Mucosa of gallbladder (tissue), 1 donor: ENCODE measurements at places on chromosomes 16 and 17.
A peak's percentile ranks its signal among the peaks of the same experiment; 100 is the strongest.

DNA sequence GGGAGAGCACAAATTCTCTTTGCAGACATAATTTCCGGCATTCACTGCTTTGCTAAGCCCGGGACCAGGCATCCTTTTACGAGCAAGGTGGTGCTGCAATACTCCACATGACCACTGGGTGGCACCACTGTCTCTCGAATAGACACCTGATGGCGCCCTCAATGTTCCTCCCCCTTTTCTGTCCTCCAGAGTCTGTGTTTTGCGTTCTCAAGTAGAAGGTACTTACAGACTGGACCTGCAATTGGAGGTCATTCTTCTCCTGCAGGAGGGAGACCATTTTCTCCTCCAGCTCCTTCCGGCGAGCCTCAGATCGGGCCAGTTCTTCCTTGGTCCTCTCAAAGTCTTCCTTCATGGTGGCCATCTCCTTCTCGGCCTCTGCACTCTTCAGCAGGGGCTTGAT is 45.2 kb downstream of the MYH13 start:
- peak; percentile 85 for DNase-seq

DNA sequence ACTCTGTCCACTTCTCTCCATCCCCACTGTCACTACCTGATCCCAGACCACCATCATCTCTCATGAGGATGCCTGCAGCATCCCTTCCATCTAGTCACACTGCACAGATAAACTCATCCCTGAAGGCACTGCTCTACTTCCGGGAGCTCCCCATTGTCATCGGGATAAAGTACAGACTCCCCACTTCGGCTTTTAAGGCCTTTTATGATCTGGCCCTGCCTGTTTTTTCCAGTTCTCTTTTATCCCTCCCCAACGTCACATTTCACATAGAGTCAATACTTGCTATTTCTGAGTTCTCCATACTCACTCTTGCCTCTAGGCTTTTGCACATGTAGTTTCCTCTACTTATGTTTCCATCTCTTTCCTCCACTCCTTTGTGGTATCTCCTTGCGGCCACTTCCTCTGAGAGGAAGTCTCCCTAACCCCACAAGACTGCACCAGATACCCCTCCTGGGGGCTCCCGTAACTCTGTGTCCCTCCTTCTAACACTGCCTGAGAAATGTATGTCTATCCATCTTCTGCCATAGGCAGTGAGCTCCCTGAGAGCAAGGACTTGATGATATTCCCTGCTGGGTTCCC is 66.9 kb downstream of the COPRS start:
- DNase-seq: no peak

GRCh38 chr17:78859051-78859450 is 18.4 kb upstream of the USP36 start:
- no peak for DNase-seq

GRCh38 chr17:50689956-50690886 is 17.5 kb downstream of the ANKRD40 start:
- DNase-seq: no peak

- DNase-seq: no peak
Measured at GRCh38 chr17:83083368-83084201, 4.2 kb downstream of the METRNL start.

DNA sequence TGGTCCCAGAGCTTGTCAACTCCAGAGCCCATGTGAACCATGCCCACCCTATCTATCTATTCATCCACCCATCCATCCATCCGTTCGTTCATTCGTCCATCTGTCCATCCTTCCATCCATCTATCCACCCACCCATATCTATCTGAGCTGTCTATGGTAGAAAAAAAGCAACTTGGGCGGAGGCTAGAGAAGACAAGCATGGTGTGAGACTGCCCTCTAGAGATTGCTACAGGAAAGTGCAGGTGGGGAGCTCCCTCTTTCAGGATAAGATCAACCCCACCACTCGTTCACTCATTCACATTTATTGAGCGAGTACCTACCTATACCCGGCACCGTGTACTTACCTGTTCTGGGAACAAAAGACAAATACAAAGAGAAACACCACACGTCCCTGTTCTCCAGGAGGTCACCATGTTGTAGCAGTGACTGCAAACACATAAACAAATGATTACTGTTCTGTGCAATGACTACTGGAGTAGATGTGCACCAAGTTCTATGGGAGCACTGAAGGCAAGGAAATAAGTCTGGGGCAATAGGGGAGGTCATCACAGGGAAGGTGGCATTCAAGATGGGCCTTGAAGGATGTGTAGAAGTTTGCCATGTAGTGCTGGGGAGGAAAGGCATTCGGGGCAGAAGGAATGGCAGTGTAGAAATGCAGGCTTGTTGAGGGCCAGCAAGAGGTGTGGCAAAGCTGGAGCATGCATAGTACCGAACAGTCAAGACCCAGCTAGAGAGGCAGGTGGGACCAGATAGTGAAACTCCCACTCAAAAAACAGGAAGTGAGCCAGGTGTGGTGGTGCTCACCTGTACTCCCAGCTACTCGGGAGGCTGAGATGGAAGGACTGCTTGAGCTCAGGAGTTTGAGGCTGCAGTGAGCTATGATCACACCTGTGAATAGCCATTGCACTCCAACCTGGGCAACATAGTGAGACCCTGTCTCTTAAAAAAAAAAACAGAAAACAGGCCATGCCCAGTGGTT is 13.4 kb upstream of the ATP5MC1 start:
- peak; percentile 55 for DNase-seq

GRCh38 chr16:84566545-84567257 is 51.2 kb downstream of the COTL1 start:
- DNase-seq: no peak

DNA sequence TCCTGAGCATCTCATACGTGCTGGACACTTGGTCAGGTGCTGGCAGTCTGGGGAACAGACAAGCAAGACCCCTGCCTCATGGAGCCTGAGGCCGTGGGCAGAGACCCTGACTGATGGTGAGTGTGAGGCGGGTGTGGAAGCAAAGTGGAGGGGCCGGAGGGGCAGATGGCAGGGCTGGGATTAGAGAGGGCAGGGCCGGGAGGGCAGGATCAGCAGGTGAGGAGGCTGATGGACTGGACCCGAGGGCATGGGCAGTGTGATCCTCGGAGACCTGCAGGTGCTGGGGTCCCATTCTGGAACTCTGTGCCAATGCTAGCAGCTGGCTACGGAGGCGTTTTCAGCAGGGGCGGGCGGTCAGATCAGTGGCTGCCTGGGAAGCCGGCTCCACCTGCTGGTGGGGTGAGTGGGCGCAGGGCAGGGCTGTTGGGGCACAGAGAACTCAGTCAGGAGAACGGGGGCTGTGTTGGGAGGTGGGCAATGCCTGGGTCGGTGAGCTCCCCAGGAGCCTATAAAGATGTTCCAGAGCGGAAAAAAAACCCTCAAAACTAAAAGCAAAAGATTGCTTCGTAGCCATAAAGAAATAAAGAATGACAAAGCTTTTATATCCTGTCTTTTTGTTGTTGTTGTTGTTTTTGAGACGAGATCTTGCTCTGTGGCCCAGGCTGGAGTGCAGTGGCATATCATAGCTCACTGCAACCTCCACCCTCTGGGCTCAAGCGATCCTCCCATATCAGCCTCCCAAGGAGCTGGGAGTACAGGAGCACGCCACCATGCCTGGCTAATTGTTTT is 8.9 kb upstream of the C16orf74 start:
- DNase-seq: no peak

DNA sequence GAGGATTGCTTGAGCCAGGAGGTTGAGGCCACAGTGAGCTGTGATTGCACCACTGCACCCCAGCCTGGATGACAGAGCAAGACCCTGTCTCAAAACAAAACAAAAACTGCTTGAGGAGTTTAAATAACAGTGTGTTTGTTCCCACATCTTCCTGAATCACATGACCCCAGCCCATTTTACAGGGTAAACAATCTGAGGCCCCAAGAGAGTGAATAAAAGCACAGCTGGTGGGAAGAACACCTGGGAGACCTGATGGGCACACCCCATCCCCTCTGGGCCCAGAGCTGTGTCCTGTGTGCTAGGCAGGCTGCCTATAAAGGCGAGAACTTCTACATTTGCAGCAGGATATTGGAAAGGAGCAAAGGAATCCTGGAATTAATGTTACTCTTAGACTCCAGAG is 69.6 kb downstream of the PLXDC1 start:
- DNase-seq: no peak

GRCh38 chr16:78474762-78475161 is 375.3 kb downstream of the WWOX start:
- DNase-seq: no peak

DNA sequence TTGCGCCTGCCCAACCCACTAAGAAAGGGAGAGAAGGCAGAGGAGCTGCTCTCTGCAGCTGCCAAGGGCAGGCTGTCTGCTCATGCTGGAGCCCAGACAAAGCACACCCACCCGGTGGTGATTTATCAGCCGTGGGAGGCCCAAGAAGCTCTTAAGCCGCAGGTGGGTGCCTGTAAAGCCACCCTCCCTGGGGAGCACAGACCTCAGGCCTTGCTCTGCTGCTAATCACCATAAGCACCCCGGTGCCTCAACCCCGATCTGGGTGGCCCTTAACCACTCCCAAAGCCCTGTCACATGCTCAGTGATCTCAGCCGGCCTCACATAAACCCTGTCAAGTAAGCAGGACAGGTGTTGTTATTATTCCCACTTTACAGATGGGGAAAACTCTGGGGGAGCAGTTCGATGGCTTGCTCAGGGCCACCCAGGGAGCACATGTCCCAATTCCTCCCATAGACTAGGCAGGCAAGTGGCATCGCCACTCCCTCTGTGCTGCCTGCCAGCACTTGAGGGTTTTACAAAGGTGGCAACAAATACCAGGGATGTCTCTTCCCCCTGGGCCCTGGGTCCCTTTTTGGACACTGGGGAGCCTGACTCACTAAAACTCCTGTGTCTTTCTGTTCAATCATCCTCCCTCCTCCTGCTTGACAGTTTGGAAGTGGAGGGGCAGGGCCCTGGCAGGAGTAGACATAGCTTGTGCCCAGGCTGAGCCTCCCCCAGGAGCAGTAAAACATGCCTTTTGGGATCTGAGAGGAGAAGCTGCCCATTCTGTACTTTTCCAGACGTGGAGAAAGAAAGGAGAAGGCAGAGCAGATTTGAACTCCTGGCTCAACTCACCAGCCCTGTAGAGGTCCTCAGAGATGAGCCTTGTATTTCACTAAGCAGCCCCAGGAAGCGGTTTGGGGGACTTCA is 299.3 kb downstream of the SOX9 start:
- DNase-seq: no peak

DNA sequence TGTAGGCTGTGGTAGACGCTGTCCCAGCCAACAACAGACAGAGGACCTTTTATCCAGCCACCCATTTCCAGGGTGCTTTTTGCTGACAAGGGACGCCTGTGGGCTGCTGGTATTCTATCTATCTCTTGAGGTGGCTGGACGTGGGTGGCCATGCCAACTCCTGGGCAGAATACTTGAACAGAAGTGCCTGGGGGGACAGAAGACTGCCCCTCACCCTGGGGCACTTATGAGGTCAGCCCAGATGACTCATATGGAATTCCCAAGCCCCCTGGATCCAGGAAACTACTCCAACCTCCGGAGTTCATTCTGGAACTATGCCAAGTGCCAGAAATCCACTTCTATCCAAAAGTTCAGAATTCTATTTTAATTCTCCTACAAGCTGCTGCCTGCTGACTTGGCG is 61.3 kb downstream of the CDRT4 start:
- no peak for DNase-seq
